HFF-Myc (cell line): ENCODE measurements at places on chromosomes 4 and X.

DNA sequence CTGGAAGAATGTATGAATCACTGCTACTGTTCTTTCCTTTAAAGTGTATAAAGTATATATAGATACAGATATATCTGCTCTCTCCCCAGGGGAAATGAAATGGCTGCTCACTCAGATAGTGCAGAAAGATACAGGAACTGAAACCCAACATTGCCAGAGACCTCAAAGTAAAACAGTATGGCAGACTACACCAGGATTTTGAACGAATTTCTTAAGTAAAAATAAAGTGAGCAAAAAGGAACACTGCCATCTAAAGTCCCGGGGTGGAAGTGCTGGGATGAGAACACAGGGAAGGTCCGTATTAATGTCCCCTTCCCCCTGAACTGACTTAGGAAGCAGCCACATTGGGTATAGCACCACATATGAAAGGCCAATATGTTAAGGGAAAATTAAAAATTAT is 93.4 kb downstream of the TMA16 start:
- DNase-seq, result no peak

GRCh38 chr4:134132086-134132783 is 69.4 kb downstream of the PABPC4L start:
- no peak for DNase-seq

DNA sequence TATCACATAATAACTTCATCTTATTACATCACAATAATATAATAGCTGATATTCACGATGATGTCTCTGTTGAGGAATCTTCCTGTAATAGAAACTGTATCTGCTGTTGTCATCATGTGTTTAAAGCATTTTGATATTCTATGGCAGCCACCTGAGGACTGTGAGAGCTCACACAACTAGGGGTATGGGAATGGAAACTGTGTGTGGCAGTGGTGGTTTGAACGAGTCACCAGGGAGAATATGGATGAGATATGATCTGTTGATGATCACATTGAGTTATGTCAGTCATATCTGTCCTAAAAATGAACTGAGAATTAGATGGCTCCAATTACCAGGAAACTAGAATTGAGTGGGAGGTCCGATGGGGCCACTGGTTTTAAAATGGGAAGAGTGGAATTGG is 169.6 kb downstream of the MID1IP1 start:
- DNase-seq, result no peak

DNA sequence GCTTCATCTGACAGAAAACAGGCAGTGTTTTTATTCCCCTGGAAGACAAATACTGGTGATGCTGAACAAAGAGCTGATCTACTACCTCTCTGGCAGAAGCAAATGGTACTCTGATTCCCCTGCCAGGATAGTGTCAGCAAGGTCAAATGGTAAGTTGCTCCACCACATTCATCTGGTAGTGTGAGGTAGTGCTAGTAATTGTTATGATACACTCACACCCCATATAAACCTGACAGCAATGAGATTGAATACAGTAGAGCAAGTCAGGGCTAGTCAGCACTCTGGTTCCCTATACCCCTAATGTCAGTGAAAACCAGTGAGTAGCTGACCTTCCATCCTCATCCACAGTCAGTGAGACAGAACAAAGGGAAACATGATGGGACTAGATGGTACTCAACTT is 3.4 kb upstream of the SPIN4 start:
- no peak for DNase-seq

- no peak for DNase-seq
Measured at GRCh38 chr4:148330161-148330560, 112.1 kb downstream of the NR3C2 start.

GRCh38 chrX:39451046-39451445 is 646.7 kb downstream of the BCOR start:
- DNase-seq, result no peak

DNA sequence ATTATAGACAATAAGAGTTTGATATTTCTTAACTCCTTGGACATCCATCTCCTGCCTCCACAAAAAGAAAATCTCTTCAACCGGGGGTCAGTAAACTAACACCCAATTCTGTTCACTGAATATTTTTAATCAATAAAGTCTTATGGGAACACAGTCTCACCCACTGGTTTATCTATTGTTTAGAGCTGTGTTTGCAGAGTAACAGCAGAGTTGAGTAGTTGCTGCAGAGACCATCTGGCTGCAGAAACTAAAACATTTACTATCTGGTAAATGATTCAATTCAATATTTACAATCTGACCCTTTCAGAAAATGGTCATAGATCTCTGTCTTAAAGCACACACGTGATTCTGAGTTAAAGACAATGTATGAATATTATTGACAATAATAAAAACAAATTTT is 94.0 kb downstream of the TMA16 start:
- no peak for DNase-seq

DNA sequence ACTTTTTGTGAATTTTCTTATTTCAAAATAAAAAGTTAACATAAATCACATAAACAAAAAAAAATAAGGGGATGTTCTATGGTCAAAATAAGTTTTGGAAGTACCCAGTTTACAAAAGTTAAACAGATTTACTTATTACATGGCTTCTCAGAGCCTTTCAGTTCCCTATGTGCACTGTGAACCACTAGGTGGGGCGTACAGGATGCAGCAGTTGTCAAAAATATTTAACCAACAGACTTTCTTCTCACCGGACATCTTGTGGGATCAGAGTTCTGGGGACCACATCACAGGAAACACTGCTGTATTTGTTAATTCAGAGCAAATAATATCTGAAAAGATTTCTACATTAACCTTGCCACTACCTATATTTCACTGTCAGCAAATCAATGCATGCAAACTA is 74.1 kb downstream of the SMARCA1 start:
- DNase-seq, result no peak

- no peak for DNase-seq
Measured at GRCh38 chrX:115367951-115368350, 78.4 kb downstream of the LUZP4 start.

DNA sequence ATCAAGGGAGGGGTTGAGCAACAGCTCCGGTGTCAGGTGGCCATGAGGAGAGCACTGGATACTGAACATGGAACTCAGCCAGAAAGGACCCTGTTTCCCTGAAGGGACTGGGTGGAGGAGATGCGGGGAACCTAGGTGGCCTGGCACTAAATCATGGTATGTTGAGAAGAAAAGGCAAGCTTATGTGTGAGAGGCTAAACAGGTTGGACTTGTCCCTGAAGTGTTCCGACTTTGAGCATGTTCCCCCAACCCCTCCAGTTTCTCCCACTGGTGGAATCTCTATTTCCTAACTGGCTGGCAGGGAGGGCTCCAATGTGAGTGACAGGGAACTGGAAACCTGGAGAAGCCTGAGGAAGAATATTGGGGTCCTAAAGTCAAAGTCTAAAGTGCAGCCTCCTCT is 69.5 kb downstream of the PLAC1 start:
- no peak for DNase-seq

DNA sequence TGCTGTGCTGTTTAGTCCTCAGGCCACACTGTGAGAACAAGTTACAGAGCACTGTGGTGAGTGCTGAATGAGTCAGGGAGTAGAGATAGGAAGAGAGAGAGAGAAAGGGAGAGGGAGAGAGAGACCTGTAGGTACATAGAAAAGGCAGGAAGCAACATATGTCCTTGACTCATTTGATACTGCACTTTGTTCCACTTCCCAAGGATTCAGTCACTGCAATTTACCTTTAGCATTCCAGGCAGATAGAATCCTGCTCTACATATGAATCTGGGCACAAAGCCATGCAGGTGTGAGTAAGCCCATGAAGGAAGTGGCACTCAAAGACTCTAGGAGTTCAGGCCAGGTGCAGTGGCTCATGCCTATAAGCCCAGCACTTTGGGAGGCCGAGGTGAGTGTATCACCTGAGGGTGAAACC is 1.0 kb upstream of the DAPP1 start:
- no peak for DNase-seq

- no peak for DNase-seq
Measured at GRCh38 chrX:131577999-131578734, 34.3 kb downstream of the OR13H1 start.

DNA sequence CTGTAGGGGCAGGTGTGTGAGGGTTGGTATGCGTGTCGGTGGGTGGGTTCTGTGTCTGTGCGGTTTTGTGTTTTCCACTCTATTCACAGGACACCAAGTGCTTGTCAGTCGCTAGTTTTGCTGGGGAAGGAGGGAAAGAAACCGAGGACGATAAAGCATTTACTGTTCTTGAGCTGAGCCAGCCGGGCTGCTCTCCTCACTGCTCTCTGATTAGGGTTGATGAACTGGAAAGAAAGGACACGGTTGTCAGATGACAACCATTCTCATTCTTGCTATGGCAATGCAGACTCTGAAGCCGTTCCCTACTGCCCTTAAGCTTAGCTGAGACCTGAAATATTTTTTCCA is 832 bp downstream of the EGFL6 start:
- DNase-seq, result no peak

- no peak for DNase-seq
Measured at GRCh38 chr4:116636917-116637316, 448.5 kb downstream of the TRAM1L1 start.

- DNase-seq, result no peak
Measured at GRCh38 chr4:27154706-27155105, 294.1 kb downstream of the STIM2 start.

- no peak for DNase-seq
Measured at GRCh38 chrX:40506201-40506985, 74.4 kb upstream of the ATP6AP2 start.

DNA sequence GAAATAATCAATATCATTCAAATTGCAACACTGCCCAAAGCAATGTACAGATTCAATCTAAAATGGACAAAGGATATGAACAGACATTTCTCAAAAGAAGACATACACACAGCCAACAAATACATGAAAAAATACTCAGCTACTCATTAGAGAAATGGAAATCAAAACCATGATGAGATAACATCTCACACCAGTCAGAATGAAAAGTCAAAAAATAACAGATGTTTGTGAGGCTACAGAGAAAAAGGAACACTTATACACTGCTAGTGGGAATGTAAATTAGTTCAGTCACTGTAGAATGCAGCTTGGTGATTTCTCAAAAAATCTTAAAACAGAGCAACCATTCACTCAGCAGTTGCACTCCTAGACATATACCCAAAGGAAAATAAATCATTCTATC is 205.2 kb downstream of the DKK2 start:
- no peak for DNase-seq
